ENCODE measurements at places on chromosomes 13 and 19.

DNA sequence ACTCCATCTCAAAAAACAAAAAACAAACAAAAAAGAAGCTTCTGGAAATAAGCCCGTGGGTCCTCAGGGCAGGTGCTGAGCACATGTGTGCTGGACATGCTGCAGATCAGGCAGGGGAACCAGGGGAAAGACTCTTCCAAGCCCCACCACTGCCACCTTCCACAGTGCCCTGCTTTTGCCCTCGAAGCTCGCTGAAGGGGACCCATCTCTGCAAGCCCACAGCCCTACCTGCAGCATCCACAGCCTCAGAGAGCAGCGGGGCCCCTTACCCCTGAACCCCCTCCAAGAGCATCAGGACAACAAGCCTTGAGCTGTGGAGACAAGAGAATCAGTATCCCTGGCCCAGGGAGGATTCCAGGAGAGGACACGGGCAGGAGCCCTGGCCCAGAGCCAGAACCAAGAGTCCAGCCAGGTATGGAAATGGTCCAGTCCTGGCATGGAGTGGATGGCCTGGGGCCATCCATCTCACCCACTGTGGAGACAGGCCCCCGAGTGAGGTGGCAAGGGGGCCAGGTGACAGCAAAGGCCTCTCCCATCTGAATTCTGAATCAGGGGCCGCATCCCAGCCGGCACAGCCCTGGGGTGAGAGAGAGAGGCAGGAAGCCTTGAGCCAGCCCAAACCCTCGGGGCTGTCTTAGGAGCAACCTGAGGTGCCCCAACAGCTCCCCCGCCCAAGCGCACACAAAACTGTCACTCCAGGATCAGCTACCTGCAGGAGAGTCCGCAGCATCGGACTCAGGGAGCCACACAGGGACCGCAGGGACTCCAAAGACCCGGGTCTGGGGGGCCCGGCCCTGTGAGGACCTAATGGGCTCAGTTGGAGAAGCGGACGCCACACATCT is 51.8 kb upstream of the TPM4 start:
- DNase-seq, result no peak

DNA sequence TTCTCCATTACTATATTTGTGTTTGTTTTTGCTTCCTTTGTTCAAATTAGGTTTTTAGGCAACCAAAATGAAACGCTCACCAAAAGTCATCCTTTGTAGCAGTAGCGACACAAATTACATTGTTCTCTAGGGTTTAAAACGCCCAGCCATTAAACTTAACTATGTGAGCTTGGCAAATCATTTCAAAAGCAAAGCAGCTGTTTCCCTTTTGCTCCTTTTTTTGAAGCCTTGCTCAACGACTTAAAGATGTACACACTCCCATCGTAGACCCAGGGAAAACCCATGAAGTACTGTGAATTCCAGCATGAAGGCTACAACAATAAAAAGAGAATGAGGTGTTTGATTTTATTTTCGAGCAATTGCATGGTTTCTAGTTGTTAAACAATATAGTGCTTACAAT is 106.7 kb downstream of the RAP2A start:
- DNase-seq, result no peak

DNA sequence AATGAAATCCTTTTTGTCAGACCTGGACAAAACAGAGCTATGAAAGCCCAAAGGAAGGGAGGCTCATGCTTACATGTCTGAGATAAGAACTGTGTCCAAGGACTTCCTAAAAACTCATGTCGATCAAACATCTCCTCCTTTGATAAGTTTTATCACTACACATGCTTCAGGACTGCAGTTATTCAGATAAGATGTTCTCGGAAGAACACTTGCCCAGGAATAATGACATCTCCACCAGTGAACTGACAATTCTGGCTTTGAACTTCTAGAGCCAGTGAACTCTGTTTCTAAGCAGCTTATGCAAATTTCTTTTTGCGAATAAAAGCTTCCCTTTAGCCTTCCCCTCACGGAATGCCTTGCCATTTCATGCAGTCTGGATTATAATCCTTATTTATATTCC is 561.6 kb downstream of the TBC1D4 start:
- no peak for DNase-seq

- no peak for DNase-seq
Measured at GRCh38 chr13:109924376-109924775, 138.0 kb upstream of the IRS2 start.

- DNase-seq, result no peak
Measured at GRCh38 chr13:98346904-98347636, 170.0 kb upstream of the RNF113B start.

DNA sequence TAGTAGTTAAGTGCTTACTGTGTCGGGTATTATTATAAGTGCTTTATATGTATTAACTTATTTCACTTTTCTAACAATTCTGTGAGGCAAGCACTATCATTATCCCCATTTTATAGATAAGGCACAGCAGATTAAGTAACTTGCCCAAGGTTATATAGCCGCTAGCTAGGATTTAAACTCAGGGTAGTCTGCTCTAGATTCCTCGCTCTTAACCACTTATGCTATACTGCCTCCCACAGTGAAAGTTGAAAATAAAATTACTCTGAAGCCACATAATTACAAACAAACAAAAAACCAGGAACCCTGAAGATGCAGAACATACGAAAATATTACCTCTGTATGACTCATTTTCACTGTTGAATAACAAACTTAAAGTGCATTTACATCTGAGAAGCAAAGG is 3.9 kb downstream of the TEX30 start:
- no peak for DNase-seq

- peak; percentile 65 for DNase-seq
Measured at GRCh38 chr19:4380254-4380727, 20.1 kb downstream of the SH3GL1 start.

DNA sequence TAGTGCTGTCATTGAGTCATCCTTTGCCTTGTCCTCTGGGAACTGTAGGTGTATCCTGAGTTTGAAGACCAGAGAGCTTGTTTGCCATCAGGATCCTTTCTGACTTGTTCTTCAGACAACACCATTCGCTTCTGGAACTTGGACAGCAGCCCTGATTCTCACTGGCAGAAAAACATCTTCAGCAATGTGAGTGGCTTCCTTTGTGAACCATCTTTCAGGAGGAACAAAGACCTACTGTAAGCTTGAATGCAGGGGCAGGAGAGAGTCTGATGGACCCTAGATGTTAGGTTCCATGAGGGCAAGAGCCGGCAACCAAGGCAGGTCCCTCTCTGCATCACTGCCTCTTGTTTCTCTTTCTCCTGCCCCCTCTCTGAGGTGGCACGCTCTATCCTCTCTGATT is 26.7 kb downstream of the WDR62 start:
- no peak for DNase-seq

DNA sequence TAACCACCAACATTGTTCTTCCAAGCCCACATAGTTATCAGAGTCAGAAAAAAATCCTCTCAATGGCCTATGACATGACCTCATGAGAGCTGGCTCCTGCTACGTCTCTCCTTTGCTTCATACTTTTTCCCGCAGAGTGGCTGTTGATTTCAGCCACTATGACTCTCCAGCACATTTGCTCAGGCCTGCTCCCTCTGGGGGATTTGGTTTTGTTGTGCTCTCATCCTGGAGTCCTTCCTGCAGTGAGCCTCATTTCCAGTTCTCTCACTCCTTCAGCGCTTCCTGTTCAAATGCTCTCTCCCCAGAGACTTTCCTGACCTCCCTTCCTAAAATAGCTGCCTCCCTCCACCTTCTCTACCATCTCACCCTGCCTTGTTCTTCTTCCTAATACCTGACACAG is 72.0 kb upstream of the USP29 start:
- DNase-seq, result no peak

DNA sequence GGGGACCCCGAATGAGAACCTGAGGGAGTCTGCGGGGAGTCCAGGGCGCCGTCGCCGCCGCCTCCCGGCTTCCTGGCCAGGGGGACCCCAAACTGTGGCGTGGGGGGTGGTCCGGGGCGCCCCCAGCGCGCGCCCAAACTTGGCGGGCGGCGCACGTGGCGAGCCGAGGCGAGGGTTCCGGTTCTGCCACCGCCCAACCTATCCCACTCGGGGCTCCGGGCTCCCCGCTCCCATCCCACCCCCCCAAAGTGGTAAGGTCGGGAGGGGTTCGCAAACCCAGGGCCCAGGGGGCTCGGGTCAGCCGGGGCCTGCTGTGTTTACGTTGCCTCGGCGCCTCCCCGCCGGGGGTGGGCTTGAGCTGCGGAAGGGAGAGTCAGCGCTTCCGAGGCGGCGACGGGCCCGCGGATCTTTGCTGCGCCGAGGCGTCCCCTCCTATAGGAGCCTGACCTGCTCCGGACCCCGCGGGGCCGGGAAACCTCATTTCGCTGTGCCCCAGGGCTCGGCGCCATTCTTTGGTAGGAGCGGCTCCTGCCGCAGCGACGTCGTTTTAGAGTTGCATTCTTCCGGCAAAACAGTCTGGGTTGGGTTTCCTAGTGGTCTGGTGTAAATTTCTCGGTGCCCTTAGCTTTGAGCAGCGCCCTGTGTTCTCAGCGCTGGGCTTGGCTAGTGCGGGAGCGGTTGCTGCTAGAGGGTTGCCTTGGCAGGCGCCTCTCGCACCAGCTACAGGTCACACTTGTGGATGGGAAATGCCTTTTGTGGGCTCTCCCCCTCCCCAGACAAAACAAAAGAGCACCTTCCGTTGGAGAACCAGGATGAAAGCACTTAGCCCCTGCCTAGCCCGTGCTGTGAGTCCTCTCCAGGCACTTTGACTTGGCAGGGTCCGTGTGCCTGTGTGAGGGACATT is 1.2 kb downstream of the DAZAP1 start:
- peak; percentile 55 for DNase-seq

DNA sequence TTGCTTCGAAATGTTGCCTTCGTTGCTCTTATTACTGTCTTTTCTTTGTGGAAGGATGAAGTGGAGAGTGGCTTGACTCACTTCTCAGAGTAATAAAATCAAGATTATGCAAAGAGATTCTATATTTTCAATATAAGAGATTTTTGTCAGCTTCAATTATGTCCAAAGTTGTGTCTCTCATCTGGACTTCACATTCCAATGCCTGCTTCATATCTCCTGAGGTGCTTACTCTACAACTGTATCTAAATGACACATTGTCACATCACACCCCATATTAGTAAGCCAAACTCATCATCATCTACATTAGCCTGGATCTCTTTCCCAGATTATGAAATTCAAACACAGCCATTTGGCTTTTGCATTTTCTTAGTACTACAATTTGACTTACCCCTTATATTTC is 409.4 kb downstream of the DACH1 start:
- no peak for DNase-seq

DNA sequence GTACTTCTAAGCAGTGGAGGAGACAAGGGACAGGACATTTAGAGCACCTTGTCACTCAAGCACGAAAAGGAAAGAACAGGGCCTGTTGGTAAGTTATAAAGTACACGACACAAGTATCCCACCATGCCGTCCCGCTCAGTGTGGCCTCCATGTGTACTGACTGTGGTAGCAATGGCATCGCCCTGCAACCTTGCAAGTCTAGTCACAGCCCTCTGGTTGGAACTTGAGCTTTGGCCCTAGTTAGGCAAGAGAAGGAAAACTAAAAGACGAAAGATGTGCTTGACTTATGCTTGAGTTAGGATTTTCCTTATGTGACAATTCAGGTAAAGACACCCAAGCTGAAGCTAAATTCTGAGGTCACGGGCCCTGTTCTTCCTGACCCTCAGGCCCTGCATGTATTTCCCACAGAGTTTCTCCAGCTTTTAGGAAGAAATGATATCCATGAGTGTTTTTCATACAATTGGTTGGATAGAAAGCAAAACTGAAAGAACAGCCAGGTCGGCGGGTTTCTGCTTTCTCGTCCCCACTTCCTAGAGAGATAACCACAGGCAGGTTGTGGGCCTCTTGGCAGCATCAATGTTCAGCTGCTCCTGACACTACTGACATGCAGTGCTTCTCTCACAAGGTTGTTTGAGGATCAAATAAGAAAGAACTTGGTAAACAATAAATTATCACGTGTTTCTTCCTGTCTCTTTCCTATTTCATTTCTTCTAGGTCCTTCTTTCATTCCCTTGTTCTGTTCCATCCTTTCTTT is 216.2 kb downstream of the IRS2 start:
- peak; percentile 8 for DNase-seq

DNA sequence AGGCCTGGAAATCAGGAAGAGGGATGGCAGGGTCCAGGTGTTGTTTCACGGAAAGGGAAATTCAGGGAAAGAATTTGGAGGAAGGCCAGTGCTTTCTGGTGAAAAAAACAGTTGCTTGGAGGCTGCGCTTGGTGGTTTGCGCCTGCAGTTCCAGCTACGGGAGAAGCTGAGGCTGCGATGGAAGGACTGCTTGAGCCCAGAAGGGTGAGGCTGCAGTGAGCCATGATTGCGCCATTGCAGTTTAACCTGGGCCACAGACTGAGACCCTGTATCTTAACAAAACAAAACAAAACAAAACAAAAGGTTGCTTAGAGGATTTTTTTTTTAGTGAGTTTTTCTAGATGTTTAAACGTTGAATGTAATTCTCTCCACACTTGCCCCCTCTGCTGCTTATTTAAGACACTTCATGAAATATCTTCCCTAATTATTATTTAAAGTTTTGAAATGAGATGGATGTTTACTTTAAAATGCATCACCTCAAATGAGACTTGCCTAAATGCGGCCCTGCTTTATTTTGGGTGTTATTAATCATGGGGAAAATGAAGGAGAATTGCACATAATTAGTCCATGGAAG is 75.4 kb upstream of the TRPC4 start:
- DNase-seq, result no peak

- DNase-seq, result no peak
Measured at GRCh38 chr19:8030960-8031359, 21.6 kb upstream of the CCL25 start.

DNA sequence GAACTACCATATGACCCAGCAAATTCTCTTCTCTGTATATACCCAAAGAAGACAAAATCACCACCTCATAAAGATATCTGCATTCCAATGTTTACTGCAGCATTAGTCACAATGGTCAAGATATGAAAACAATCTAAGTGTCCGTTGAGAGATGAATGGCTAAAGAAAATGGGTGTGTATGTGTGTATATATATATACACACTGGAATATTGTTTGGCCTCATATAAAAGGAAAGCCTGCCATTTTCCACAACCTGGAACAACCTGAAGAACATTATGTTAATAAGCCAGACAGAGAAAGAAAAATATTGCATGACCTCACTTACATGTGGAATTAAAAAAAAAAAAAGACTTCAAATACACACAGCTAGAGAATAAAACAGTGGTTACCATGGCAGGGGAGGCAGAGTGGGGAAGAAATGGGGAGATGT is 29.5 kb upstream of the RBM26 start:
- DNase-seq, result no peak

GRCh38 chr19:32396046-32396652 is 9.4 kb upstream of the DPY19L3 start:
- no peak for DNase-seq

DNA sequence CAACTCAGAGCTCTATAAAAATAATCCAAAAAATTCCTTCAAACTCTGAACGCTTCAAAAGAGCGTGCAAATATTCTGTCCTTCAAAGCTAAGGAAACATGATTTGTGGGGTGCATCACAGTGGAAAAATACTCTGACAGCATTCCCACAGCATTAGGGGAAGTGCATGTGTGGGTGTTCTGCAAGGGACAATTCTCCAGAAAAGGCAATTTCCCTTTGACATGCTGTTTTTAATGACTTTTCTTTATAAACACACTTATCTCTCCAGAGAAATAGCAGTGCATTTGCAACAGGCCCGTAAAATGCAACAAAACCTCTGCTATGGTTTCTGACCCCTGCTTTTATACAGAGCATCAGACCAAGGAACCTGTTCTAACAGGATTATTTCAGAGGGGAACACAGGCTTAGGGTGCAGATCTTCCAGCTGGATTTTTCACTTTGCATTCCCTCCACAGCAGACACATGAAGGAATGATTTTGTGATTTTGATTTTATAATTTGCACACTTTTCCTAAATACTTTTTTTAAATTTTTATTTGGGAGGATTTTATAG is 42.6 kb downstream of the KL start:
- DNase-seq, result no peak

GRCh38 chr13:64924401-64924800 is 2305.7 kb downstream of the PCDH9 start:
- DNase-seq, result no peak
